ENCODE measurements at places on chromosomes 11 and 22.

DNA sequence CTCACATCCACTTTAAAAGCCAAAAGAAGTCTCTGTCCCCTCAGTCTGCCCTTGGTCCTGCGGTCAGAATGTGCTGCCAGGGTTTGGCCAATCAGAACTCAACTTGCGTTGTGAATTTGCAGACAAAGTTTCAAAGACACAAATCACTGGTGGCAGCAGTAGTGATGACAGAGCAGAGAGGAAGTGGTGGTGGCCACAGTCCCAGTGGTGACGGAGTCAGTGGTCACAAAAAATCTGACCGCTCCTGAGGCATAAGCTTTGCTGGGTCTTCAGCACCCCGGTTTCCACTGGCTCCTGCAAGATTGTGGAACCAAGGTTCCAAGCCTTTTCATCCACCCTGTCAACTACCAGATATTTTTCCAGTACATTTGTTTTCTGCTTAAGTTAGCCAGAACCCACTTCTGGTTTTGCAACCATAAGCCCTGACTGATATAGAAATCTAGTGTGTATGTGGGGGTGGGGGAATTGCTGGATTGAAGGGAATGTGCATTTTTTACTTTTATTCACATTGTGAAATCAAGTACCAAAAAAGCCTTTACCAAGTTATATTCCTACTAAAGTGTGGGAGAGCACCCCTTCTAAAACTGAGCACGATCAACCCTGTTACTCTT is 112.3 kb downstream of the TMPRSS5 start:
- no peak for DNase-seq

- DNase-seq: no peak
These were observed 858 bp upstream of the APOBEC3A start for GRCh38 chr22:38956551-38956950.

GRCh38 chr11:15602047-15602446 is 487.3 kb downstream of the INSC start:
- DNase-seq: no peak

DNA sequence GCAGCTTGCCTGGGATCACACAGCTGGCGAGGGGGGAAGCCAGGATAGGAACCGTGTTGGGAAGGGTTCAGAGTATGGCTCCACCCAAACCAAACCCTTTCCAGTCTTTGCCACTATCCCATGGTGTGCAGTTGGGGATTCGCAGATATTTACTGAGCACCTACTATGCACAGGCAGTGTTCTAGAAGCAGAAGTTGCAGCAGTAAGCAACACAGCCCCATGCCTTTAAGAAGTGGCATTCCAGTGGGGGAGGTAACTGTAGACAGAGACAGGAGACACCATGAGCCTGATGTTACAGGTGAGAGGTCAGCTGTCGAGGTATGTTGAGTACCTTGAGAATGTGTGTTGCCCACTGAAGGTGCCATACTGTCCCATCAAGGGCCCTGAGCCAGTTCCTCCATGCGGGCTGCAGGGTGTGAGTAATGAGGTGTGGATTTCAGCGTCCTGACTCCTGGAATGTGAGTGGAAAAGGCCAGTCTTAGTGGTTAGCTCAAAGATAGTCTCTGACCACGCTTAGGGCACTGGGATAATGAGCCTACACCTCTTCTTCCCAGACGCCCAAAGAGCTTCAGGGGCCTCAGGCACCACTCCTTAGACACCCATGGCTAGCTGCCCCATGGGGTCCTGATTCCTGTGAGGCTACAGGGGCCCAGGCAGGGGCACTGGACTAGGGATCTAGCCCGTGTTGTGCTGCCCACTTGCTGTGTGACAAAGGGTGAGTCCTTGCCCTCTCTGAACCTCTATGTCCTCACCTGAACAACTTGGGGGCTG is 71.8 kb upstream of the TP53I11 start:
- DNase-seq: no peak

DNA sequence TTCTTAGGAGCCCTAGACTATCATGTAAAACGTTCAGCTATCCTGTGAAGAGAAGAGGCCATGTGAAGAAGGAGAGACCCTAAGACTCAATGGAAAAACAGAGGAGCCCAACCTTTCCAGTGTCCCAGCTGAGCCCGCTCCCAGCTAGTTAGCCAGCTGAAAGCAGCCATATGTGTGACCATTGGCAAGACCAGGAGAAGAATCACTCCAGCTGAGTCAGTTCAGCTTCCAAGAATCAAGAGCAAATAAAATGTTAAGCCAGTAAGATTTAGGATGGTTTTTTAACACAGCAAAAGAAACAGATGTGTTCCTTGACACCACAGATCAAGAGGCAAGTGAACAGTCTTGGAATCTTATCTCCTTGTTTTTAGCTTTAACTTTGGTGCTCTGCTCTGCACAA is 108.0 kb downstream of the CCDC81 start:
- no peak for DNase-seq

DNA sequence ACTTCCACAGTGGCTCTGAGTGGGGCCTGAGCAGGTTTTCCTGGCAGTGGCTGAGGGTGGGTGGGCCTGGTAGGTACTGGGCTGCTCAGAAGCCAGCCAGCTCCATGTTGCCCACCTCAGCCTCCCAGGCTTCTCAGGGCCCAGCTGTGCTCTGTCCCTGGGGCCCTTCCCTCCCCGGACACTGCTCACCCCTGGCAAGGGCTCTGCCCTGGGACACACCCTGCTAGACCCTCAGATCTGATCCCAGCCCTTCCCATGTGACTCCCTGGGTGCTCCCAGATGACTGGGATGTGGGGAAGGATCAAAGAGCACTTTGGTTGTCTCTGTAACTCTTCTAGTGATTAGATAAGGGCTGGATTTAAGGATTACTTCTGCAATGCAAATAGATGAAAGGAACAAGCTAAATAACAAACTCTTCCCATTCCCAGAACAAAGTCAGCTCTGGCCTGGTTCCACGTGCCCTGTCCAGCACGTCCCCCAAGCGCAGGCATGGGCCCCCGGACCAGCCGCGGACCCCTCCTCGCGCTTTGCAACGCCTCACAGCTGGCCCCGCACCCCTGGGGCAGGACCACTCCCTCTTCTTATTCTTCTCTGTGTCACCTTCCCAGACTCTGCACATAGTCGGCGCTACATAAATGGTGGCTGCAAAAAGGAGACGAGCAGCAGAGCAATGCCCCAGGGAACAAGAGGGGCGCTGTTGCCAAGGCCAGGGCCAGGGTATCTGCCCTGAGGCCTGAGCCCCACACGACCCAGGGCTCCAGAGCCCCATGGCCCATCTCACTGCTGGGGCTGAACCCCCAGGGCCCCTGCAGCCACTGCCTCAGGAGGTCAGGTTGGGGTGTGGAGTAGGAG is 5.7 kb upstream of the KRTAP5-6 start:
- no peak for DNase-seq

DNA sequence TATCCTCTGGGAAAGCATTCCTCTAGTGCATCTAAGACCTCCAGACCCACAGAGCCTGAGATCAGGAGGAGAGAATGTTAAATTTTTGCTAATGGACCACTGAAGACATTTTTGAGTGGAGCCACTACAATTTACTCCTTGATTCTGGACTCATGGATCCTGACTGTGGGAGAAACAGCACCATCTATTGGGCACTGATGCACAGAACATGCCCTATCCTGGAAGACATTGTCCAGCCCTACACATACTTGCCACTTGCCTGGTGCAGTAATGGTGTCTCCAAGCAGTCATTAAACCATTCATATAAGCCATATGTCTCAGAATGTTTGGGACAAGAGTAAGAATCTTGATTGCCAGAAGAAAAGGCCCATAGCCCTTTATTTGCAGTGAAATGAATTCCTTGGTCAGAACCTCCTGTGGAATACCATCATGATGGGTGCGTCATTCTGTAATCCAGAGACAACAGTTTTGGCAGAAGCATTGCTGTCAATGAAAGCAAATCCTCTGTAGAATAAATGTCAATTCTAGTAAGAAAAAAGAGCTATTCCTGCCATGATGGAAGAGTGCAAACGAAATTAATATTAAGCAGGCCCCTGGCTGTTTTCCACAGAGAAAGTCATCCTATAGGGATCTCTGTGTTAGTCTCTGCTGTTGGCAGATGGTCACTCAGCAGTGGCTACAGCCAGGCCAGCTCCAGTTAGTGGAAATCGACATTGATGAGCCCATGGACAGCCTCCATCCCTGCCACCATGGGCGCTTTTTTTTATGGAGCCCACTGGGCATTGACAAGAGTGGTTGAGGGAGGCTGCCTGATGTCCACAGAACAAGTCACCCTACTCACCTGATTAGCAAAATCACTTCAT is 43.5 kb downstream of the GGTLC2 start:
- peak; percentile 24 for DNase-seq

DNA sequence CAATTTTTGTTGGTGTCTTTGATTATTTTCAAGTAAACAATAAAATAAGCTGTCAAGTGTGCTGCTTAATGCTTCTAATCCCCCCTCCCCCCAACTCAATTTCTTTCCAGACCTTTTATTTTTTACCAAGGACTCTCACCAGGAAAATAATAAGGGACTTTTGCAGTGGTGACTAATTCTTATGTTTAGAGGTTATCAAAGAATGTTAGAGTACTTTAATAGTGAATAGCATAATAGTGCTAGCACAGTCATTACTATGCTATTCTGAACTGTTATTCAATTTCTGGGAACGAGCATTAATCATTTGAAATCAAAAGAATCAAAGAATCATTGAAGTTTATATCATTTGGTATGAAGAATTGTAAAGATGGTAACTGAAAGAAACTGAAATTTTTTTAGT is 251.4 kb downstream of the DDX10 start:
- no peak for DNase-seq

- DNase-seq: no peak
These were observed 3.7 kb downstream of the SLC39A13 start for GRCh38 chr11:47411884-47412746.

All from smooth muscle cell of the brain vasculature (primary cell).